ENCODE measurements at places on chromosomes 7 and 10. TPM values are rescaled to one million over a fixed set of nuclear protein-coding genes. Genes with fewer than 3 reads are reported as not detected.

The MYOZ1 gene
- total RNA-seq, result 0.78 TPM

The ARHGEF35 gene
- total RNA-seq, result 1.1 TPM

The CRYGN gene
- total RNA-seq, result not detected

The ADRB1 gene
- total RNA-seq, result 0.68 TPM

The ZNF735 gene
- not detected for total RNA-seq
